ENCODE measurements at places on chromosomes 7 and 10. TPM values are rescaled to one million over a fixed set of nuclear protein-coding genes. Genes with fewer than 3 reads are reported as not detected.

PHKG1 gene
- total RNA-seq, result 3.6 TPM

SLC29A3 gene
- 1.2 TPM for total RNA-seq

- DNase-seq, result no peak
Observed at GRCh38 chr7:135333200-135333599, 99.6 kb downstream of the STRA8 start.

GRCh38 chr7:12926206-12926605, 238.8 kb downstream of the ARL4A start:
- no peak for DNase-seq

- DNase-seq, result no peak
Observed at GRCh38 chr7:98210513-98211220, 572 bp upstream of the BHLHA15 start.

GRCh38 chr10:87058171-87058570, 36.5 kb downstream of the GLUD1 start:
- DNase-seq, result no peak

- DNase-seq, result no peak
Observed at GRCh38 chr7:4010923-4011656, 671.0 kb upstream of the FOXK1 start.

DNA sequence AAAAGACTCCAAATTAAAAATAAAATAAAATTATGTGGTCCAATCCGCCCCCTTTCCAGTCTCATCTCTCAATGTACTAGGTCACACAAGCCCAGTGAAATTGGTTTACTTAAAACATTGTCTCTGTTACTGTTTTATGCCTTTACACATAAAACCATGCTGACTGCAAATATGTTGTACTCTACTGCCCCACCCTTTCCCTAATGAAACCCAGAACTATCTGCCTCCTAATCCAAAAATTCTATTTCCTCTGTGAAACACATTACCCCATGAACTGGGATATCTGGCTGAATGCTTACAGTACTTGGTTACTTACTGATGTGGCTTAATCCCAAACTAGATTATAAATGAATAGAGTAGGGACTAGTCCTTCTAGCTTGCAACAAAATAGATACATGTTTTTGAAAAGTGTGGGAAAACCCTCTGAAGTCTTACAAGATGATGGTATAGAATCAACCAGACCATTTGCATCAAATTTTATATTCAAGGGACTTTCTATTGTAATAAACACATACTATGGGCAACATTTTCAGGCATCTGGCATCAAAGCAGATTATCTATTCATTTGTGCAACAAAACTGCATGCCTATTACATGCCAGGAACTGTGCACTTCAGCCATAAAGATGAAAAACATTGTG, 10.0 kb upstream of the KMT2E start:
- DNase-seq, result no peak

DNA sequence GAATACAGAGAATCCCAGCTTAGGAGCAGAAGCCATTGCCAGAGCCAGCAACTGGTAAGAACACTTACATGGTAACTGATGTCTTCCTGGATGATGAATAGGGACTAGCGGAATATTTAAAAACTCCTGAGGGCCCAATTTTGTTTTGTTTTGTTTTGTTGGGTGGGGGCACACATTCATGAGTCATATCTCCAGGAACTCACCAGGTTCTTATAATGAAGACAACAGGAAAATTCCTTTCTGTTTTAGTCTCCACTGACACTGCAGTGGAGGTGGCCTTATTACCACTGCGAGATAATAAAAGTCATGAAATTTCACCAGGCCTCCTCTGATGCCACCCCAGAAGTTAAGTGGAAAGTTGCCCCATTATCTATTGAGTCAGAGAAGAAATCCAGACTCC, 6.6 kb upstream of the CUZD1 start:
- no peak for DNase-seq
